Left lung (tissue), 14 donors: ENCODE measurements at places on chromosomes 2 and 18.

DNA sequence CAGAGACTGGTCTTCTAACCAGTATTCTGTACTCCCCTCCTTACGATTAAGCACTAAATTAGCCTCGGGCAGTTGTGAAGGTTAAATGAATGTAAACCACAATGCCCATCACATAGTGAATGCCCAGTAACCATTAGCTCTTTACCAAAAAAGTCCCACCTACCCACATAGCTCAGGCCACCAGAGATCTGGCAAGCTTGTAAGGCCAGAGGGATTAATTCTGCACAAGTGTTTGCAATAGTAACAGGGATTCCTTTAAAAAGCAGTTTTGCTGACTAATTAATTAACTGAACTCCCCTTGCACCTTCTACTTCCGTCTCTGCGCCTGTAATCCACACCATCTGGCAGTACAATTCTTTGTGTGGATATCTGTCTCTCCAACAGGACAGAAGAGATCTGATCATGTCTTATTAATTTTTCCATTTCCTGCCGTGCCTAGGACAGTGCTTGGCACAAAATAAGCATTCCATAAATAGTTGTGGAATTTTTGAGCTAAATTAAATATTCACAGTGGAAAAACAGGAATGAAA, 36.2 kb upstream of the IGFBP2 start:
- DNase-seq = no peak

- no peak for DNase-seq
These were observed 88.4 kb upstream of the SMAD2 start for GRCh38 chr18:48018851-48019250.

- no peak for DNase-seq
These were observed 9.1 kb downstream of the DRC1 start for GRCh38 chr2:26410764-26411243.

- DNase-seq = no peak
These were observed 670.4 kb downstream of the KCNJ3 start for GRCh38 chr2:155368934-155369333.

DNA sequence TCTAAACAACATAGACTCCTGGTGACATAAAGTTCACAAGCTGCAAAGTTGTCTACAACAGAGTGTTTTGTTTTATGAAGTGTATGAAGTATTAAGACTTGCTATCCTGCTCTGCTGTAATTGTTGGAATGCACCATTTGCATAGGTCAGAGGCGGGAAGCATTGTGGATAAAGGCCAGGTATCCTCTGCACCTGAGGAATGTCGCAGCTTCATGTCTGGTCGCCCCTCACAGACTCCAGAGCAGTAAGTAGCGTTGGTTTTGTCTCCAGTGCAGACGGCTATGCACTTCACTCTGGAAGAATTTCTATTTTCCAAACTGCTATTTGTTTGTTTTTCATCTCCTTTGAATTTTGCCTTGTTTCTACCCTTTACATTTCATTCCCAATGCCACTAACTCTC, 63.1 kb downstream of the UNC80 start:
- DNase-seq = no peak

DNA sequence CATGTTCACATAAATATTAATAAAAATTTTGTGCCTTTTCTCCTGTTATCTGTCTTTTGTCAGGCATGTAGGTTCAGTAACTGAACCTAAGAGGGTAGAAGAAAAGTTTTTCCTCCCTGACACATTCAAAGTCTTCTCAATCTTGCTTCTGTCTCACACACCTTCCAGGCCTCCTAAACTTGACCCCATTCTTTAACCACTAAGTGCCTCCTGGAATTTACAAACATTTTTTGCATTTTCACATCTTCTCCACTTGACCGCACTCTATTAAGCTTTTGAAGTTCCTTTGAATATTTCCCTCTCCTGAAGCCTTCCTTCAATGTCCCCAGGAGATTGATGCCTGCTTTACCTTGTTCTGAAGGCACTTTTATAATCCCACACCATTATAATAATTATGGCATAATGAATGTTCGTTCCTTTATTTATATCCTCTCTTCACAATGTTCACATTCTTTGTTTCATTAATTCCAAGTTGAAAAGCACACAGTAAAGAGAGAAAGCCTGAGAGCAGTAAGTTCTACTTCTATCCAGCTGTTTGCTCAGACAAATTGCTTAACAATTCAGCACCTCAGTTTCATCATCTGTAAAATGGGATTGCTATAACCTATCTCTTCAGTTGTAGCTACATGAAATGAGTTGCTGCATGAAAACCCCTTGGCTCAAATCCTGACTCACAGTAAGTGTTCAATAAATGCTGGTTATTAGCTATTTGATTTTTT, 184.8 kb upstream of the KLHL29 start:
- DNase-seq = no peak

- DNase-seq = no peak
These were observed 67.9 kb downstream of the COL6A3 start for GRCh38 chr2:237345891-237346640.
